NCI-H1105 (cell line): ENCODE measurements at places on chromosomes 6 and 20.

DNA sequence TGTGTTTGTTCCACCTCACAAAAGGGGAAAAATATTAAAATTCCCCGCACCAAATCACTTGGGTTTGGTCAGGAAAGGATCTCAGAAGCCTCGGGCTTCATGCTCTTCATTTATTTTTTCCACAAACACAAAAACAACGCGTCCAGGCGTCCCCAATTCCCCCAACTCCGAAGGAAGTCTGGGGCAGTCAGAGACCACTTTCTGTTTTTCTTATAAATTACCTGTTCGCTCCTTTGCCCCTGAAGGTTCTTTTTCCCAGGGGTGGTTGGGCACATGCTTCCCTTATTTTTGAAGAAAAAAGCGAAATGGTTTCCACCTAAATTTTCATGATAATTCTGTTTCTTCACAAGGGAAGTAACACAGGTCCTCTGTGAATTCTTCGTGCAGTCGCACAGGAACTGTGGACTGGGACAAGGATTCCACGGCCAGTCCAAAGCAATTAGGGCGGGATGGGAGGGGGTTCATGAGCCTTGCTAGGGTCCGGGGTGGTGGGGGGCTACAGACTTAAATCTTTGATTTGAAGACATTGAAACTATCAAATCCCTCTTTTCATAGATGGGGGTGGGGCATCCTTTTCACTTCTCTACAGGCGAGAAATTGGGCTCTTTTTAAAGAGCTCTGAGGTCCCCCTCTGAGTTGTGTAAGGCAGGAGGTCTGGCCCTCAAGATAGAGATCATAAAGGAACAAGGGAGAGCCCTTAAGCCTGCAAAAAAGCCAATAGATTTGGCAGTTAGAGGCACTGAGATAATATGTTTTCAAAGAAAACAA, 30.5 kb upstream of the HFE start:
- DNase-seq, result no peak

- peak; percentile 18 for DNase-seq
These were observed 20.4 kb upstream of the EFHC1 start for GRCh38 chr6:52399511-52400312.

- no peak for DNase-seq
These were observed 94.0 kb upstream of the NHSL1 start for GRCh38 chr6:138593124-138593877.

DNA sequence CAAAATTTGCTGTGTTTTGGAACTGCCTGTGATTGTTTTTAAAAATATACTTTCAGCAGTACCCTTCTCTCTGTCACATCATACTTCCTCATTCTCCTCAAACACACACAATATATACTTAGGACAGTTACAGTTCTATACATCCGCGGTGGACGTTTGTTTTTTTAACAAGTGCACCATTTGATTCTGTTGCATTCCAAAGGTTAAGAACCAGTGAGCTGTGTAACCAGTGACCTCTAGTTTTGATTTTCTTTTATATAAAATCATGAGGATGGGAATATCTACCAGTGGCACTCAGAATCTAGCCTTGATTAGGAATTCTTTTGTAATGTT, 152.8 kb downstream of the CARMIL1 start:
- DNase-seq, result no peak

- DNase-seq, result no peak
These were observed 894 bp downstream of the PYGB start for GRCh38 chr20:25248786-25249172.

DNA sequence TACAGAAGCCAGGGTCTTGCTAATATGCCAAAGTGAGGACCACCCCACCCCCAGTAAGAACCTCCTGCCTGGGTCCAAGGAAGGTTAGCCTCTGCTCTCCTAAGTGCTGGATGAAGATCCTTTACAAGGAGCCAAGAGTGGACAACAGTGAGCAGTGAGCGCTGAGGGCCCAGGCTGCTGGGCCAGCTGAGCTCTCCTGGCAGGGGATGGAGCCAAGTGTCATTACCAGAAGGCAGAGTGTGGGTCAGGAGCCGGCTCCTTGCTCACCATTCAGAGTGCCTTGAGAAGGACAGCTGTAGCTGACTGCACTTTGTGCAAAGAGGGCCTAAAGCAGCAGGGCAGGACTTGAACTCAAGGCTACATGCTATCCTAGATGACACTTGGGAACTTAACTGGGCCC, 16.9 kb downstream of the MAFB start:
- no peak for DNase-seq

- no peak for DNase-seq
These were observed 17.0 kb upstream of the MRS2 start for GRCh38 chr6:24385536-24386269.

GRCh38 chr6:54403096-54403495, 94.9 kb downstream of the TINAG start:
- DNase-seq, result no peak

GRCh38 chr6:46521464-46521971, 30.3 kb upstream of the RCAN2 start:
- no peak for DNase-seq

GRCh38 chr20:54661880-54662465, 186.6 kb downstream of the DOK5 start:
- DNase-seq, result no peak

- DNase-seq, result no peak
These were observed 156.3 kb downstream of the FNDC1 start for GRCh38 chr6:159325476-159325875.

DNA sequence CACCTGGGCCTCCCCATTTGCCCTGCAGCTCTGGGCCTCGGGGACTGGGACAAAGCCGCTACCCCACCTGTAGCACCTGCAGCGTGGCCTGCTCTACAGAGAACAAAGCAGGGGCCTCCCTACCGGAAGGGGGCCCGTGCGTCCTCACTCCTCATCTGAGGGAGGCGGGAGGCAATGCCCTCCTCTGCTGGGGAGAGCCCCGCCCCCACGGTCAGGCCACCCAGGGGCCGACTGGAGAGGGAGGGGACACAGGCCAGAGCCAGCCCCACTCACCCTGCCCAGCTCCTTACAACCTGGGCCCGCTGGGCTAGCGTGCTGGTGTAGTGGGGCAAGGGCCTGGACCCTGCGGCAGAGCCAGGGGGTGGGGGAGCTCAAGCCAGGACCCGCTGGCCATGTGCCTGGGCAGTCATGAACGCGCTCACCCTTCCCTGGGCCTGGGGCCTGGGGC, 8.0 kb downstream of the LAMA5 start:
- no peak for DNase-seq

GRCh38 chr6:145383428-145383827, 351.9 kb downstream of the EPM2A start:
- no peak for DNase-seq

GRCh38 chr6:161658211-161658610, 384.4 kb upstream of the AGPAT4 start:
- DNase-seq, result no peak

GRCh38 chr6:16754876-16755275, 6.4 kb downstream of the ATXN1 start:
- no peak for DNase-seq

GRCh38 chr6:46421939-46422338, 69.3 kb downstream of the RCAN2 start:
- no peak for DNase-seq

DNA sequence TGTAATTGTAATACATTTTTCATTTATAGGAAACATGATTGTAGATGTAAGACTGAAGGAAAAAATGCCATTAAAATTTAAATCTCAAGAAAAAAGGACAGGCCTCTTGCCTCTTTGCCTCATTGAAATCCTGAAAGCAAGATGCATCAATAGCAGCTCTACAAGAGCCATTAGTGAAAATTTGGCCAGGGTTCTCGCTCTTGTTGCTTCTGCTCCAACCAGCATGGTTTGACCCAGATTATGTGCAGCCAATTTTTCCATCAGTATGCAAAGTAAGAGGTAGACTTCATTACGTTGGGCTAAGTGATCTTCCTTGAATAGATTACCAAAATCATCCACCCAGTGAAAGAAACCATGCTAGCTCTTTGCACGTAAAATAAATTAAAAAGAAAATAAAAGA, 106.6 kb downstream of the SGK1 start:
- no peak for DNase-seq

DNA sequence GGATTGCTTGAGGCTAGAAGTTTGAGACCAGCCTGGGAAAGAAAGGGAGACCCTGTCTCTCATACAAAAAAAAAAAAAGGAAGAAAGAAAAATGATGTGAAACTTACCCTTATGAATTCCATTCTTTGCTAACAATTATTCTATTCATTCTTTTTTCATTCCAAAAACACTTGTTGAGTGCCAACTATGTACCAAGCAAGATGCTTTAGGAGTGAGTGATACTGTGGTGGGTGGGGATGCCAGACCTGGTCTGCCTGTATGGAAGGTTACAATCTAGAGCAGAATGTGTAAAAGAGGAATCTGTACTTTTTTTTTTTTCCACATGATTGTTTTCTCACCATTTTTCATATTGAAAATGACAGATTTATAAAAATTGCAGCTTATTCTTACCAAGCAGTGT, 73.8 kb upstream of the TULP1 start:
- DNase-seq, result no peak

DNA sequence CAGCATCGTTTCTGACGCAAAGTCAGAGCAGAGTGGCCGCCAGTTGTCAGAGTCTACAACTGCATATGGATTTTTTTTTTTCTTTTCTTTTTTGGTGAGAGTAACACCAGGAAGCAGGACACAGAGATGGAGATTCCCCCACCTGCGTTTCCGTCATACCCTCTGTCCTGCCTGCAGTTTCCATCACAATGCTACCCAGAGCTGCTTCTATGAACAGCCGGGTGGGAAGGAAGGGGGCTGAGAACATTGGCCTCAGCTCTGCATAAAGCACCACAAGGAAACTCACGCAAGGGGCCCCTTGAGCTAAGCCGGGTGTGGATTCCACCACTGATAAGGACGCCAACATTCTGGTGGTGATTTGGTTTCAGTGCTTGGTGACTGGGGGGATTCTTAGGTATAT, 183.5 kb upstream of the AFDN start:
- no peak for DNase-seq

DNA sequence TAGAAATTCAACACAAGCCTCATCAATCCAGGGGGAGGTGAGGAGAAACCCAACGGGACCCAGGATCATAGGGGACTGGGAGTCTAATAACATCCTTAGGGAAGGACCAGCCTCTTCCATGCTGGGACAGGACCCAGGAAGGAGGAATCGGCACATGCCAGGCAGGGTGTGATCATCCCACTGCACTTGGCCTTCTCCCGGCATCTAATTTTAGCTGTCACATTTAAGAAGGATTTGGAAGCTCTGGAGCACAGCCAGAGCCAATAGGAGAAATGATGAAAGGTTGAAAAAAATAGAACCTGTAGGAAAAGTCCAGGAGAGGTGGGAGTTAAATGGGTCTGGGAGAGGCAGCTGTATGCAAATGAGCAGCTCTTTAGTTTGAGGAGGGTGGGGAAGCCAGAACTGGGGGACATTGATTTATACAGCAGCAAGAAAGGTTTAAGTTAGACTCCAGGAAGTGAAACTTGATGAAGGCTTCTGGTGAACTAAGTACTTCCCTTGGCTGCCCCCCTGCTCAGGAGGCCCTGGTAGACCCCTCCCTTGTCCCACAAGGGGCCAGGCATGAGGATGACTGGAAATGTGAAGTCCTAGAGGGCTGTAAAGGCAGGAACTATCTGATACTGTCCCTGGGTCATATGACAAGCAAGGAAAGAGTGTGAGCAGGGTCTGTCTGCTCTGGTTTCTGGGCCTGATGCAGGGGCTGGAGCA, 260.3 kb downstream of the LRFN2 start:
- peak; percentile 82 for DNase-seq

DNA sequence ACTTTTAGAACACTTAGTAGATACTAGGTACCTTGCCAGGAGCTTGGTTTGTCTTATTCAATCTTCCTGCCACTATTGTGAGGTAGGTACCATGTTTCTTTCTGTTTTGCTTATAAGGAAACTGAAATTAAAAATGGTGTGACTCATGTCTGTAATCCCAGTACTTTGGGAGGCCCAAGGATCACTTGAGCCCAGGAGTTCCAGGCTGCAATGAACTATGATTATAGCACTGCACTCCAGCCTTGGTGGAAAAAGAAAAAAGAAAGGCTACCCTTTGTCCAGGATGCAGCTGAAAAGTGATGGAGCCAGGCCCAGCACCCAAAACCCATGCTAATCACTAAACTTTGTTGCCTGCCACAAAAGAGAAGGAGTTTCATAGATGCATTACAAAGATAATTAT, 34.1 kb upstream of the LAMA4 start:
- DNase-seq, result no peak

- DNase-seq, result peak; percentile 27
These were observed 658.8 kb downstream of the PTPRT start for GRCh38 chr20:42530855-42531448.

DNA sequence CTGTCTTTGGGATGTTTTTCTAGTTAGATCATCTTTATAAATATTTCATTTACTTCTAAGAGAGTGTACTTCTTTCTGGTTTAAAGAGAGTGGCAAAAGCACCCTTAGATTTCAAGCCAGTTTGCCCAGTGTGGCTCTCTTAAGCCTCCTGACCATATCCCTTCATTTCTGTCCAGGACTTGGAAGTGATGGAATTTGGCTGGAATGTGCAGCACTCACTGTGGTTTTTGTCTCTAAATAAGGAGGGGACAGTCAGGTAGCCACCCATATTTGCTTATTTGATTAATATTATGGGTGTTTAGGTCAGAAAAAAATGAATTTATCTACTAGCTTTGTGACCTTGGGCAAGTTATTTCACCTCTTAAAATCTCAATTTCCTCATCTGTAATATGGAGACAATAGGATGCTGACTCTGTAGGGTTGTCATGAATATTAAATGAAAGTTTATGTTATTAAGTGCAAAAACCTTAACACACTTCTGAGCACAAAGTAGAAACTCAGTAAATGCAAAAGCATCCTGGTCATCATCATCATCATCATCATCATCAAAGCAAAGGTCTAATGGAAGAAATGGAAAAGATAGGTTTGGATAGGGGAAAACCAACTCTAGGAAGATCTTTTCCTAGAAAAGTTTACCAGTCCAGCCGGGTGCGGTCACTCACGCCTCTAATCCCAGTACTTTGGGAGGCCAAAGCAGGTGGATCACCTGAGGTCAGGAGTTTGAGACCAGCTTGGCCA, 3.1 kb downstream of the CRYBG1 start:
- no peak for DNase-seq

- no peak for DNase-seq
These were observed 47.7 kb downstream of the GJA10 start for GRCh38 chr6:89941763-89942497.

DNA sequence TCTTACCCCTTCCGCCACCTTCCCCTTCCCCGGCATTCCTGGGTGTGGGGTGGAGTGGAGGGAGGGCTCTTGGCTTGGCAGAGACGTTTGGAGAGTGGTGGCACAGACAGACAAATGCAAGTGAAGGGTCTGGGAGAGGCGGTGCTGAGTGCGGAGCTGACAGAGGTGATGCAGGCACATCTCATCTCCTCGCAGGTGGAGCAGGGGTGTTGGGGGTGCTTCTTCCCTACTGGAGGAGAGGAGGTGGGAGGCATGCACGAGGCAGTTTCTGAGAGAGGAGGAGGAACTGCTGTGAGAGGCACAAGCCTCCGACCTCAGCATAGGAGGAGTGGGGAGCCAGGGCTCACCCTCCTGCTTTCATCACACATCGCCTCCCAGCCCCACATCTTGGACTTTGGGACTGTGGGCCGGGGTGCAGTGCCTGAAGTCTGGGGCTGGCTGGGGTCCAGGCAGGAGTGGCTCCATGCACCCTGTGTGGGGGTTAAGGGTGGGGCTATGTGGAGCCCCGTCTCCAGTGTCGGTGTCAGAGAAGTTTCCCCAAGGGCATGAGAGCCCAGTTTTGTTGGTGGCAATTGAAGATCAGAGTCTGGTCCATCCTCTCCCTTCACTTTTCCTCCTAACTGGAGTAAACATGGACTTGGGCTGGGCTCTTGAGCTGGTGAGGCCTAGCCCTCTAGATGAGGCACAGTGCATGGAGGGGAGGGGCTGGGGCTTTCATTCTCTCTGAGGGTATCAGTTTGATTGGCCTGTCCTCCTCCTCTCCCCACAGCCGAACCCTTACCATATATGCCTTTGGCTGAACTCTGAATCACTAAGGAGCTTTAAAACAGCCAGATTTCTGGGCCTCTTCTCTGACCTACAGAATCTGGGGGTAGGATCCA, 20.2 kb upstream of the SLC22A7 start:
- DNase-seq, result no peak
